Neural cell (in vitro differentiated cells): ENCODE measurements at places on chromosomes 4 and X. TPM values are rescaled to one million over a fixed set of nuclear protein-coding genes. Genes with fewer than 3 reads are reported as not detected.

NSUN7 gene
- polyA plus RNA-seq, result 0.51 and 3.8 TPM in 2 replicates

MXRA5 gene
- 0.28 and 0.32 TPM in 2 replicates for polyA plus RNA-seq

PNMA6A gene
- 11.3 and 13.6 TPM in 2 replicates for polyA plus RNA-seq

UNC5C gene
- polyA plus RNA-seq, result 0.56 and 0.72 TPM in 2 replicates

SLC30A9 gene
- 101 and 109 TPM in 2 replicates for polyA plus RNA-seq

ARHGAP4 gene
- 11.2 and 12.1 TPM in 2 replicates for polyA plus RNA-seq

DRD5 gene
- 0.33 and 0.46 TPM in 2 replicates for polyA plus RNA-seq

IL21 gene
- not detected in 2 replicates for polyA plus RNA-seq

SSX2B gene
- polyA plus RNA-seq, result not detected in 2 replicates

SLC10A6 gene
- not detected in 2 replicates for polyA plus RNA-seq

NLRP2B gene
- polyA plus RNA-seq, result not detected in 2 replicates

MAGEB2 gene
- polyA plus RNA-seq, result not detected in 2 replicates

ERCC6L gene
- polyA plus RNA-seq, result 0.12 and 0.28 TPM in 2 replicates

SLC6A14 gene
- not detected in 2 replicates for polyA plus RNA-seq

HTT gene
- 10.3 and 11.5 TPM in 2 replicates for polyA plus RNA-seq

CCNA2 gene
- 7.5 and 8.6 TPM in 2 replicates for polyA plus RNA-seq

ANXA3 gene
- polyA plus RNA-seq, result 0.27 and 0.74 TPM in 2 replicates

EDNRA gene
- 0.19 and 0.20 TPM in 2 replicates for polyA plus RNA-seq

SH3TC1 gene
- polyA plus RNA-seq, result not detected in 2 replicates

LRIT3 gene
- polyA plus RNA-seq, result 0.33 and 0.78 TPM in 2 replicates

TET2 gene
- 27.1 TPM in 2 replicates for polyA plus RNA-seq

PRSS12 gene
- 1.1 and 2.4 TPM in 2 replicates for polyA plus RNA-seq

F11 gene
- not detected in 2 replicates for polyA plus RNA-seq

TMPRSS11F gene
- polyA plus RNA-seq, result not detected in 2 replicates

MND1 gene
- 5.6 and 10.6 TPM in 2 replicates for polyA plus RNA-seq

DDIT4L gene
- 0.28 TPM in 1 of 2 replicates, not detected in the other for polyA plus RNA-seq

SERPINA7 gene
- not detected in 2 replicates for polyA plus RNA-seq

L1CAM gene
- 88.0 and 119 TPM in 2 replicates for polyA plus RNA-seq

PRR32 gene
- not detected in 2 replicates for polyA plus RNA-seq

TAF7L gene
- 0.59 and 1.1 TPM in 2 replicates for polyA plus RNA-seq
